Activated naive CD8-positive, alpha-beta T cell treated with anti-CD3 and anti-CD28 coated beads, Interleukin-2, amount 50 U/mL, for 24 hours (primary cell): ENCODE measurements at places on chromosomes 16 and 17.

- DNase-seq: no peak
These were observed 78.6 kb downstream of the MRM1 start for GRCh38 chr17:36679815-36680467.

DNA sequence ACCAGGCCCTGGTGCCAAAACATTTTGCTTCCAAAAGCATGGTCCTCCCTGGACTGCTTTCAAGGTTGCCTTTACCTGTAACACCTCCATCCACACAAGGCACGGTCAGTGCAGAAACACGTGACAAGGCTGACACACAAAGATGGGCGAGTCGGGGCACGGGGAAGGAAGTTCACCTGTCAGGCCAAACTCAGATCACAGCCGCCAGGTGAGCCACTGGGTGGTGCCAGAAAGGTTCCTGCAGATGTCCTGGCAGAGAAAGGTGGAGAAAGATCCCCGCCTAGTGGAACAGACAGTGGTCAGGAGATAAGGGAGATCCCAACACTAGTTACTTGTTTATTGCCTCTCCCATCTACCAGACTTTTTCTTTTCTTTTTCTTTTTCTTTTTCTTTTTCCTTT lies 155.3 kb downstream of the AIPL1 start:
- no peak for DNase-seq

- DNase-seq: no peak
These were observed 16.5 kb downstream of the CNTNAP1 start for GRCh38 chr17:42698736-42699414.

DNA sequence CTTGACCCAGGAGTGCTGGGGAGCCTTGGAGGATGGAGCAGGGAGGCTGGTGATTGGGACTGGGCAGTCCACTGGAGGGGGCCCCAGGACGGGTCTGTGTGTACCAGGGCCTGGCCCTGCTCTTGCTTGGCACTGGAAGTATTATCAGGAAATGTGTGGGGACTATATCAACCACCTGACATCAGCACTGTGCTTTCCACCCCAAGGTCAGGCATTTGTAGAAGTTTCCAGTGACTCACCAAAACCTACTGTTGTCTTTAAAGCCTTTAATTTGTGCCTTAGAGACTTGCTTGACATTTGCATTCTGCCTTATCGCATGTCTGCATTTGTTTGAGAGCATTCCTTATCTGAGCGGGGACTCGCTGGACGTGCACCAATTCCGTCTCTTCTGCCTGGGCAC lies 323.1 kb downstream of the FOXL1 start:
- DNase-seq: no peak

- DNase-seq: no peak
These were observed 19.6 kb downstream of the GLP2R start for GRCh38 chr17:9845306-9845705.

GRCh38 chr17:1562176-1562643 lies 382 bp downstream of the PITPNA start:
- DNase-seq: peak; percentile 30

DNA sequence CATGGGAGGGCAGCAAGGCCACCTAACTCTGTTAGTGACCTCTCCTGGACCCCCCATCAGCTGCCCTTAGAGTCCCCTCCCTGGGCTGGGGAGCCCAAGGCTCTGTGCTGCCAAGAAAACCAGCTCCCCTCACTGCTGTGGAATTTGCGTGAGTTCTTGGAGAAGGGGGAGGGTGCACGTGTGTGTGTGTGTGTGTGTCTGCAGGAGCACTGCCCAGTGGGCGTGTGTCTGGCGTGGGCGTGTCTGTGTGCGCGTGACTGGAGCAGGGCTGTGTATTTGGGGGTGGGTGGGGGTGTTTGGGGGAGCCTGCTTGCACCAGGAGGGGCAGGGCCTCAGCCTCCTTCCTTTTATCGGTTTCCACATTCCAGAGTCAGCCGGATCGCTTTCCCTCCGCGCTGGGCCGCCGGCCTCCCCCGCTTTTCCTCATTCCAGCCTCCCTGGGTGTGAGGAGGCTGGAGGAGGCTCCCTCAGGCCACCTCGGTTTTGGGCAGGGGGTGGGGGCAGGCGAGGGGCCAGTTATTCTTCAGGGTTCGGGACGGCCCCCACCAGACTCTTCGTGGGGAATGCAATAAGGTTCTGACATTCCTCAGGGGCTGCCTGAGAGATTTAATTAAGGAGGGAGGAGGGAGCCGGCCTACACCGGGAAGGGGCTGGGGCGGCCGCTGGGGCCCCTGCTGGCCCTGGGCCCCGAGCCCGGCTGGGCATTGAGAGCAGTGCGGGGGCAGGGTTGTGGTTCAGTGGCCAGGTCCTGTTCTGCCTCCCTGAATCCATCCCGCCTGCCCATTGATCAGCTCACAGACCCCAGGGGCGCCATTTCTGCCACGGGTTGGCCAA lies 2.5 kb downstream of the VASN start:
- DNase-seq: no peak

DNA sequence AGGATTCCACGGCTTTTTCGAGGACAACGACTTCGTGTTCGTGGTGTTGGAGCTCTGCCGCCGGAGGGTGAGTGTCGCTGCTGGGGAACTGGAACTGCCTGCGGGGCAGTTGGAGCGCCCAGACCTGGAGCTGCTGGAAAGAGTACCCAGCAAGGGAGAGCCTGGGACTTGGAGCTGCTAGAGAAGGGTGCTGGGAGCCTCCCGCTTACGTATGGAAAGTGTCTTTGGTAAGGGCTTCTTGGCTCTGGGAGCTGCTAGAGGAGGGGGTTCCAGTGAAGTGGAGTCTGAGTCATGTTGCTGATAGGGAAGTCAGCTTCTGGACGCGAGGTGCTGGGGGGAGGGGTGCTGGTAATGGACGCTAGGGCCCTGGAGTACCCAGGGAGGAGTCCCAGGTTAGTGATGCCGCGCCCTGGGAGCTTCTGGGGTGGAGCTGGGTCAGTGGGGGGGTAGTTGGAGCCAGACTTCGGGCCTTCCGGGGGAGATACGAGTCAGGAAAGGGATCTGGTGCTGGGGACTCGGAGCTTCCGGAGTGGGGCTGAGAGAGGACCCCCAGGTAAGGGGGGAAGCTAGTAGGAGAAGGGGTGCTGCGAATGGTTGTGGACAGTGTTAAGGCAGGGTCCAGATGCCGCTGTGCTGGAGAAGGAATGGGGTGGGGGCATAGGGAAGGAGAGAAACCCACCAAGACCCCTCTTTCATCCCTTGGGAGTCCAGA lies 741 bp downstream of the PLK1 start:
- DNase-seq: peak; percentile 43

GRCh38 chr17:19945009-19945626 lies 32.5 kb downstream of the AKAP10 start:
- no peak for DNase-seq

DNA sequence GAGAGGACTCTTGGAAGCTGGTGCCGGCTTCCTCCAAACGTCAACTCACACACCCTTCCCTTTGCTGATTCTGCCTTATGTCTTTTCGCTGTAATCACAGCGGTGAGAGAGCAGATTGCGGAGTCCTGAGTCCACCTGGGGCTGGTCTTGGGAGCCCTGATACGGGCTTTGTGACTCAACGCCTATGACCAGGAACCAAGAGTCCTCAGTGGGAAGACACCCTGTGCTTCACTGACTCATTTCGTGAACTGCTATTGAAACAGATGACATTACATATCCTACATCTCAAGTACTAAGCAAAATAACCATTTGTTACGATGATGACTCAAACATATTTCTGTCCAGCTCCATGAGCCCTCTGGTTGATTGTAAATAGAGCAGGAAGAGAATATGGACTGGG lies 90.7 kb upstream of the CREBBP start:
- no peak for DNase-seq

DNA sequence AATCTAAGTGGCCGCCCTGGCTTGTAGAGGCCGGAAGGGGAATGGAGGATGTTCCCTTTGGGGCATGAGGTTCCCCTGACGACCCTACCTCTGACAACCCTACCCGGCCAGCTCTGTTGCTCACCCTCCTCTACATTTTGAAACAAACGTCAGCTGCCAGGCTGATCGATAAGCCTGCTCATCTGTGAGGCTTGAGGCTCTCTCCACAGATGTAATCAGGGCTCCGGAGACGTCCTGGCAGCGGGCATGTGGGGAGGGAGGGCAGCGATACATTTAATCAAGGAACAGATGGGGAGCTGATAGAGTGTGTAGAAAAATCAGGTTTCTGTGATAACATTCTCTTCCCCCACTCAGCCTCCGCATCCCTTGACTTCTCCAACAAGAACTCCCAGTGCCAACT lies 212.3 kb upstream of the SDK2 start:
- DNase-seq: no peak

DNA sequence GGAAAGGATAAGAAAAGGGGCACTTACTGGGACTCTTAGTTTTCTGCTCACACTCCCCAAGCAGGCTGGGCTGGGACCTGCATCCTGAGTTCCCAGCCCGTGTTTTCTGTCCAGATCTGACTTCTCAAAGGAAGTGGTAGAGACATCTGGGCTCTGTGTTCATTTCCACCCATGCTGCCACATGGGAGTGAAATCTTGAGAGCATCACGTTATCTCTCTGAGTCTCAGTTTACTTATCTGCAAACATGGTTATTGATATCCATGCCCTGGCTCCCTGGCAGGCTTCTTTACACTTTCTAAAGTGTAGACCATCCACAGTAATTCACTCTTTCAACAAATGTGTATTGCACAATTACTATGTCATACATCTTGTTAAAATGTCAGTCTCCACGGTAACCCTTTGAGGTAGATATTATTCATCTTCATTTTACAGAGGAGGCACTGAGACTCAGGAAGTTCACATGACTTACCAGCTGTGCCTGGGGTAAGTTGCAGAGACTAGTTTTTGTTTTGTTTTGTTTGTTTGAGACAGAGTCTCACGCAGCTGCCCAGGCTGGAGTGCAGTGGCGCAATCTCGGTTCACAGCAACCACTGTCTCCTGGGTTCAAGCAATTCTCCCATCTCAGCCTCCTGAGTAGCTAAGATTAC lies 3.4 kb downstream of the ZNF688 start:
- DNase-seq: peak; percentile 27

- DNase-seq: peak; percentile 21
These were observed 3.8 kb downstream of the AXIN2 start for GRCh38 chr17:65557349-65558310.

GRCh38 chr17:68011199-68011665 lies 15.0 kb upstream of the C17orf58 start:
- peak; percentile 80 for DNase-seq

- DNase-seq: peak; percentile 24
These were observed 3.0 kb downstream of the ARHGDIA start for GRCh38 chr17:81867991-81868673.

- DNase-seq: no peak
These were observed 19.1 kb upstream of the CHST6 start for GRCh38 chr16:75514296-75514695.

DNA sequence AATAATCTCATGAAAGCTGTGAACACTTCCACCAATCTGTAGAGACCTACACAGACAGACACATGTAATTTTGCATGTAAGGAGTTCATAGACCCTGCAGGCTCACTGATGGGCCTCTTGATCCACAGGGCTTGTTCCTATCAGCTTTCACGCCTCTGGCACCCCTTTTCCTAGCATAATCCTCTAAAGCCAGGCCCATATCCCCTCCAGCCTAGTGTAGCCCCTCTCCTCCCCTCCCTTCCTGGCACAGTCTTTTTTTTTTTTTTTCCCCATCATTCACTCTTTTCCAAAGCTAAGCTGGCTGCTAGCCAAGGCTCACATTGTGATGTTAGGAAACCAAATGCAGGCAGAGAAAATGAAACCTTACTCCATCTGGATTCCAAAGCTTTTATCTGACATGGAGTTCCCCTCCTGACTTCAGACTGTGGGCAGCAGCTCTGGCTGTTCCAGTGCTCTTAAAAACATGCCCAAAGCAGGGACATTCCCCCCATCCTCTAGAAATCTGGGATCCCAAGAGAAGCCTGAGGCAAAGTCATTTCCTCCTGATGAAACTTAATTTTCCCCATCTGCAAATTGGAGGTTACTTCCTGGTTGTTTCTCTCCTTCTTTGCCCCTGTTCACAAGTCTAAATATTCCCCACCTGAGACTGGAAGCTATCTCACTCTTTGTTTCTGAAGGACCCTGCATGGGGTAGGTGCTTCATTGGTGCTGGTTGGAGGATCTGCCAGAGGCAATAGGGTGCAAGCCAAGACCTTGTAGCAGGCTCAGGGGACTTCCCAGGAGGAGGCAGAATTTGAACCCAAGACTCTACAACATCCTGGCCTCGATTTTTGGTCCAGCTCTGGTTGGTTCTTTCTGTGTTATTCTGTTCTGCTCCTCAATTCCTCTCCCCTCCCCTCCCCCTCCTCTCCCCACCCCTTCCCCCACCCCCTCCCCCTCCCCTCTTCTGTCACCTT lies 9.9 kb upstream of the CCL5 start:
- DNase-seq: no peak

DNA sequence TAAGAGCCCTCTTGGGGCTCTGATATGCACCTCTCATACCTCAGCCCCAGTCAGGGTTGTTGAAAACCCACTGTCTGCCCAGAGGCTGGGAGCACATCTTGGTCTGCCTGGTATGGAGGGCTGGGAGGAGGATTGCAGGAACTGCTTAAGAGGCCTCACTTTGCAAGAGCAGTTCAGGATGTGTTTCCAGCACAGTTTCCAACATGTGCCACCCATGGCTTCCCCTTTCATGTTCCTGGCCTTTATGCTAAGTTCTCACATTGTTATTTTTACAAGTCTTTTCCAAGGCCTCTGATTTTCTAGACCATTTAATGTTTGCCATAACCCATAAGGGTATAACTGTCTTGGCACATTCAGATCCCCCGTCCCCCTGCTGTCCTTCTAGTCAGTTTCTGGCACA lies 155.4 kb downstream of the WWOX start:
- no peak for DNase-seq

- no peak for DNase-seq
These were observed 34.5 kb upstream of the CLEC18B start for GRCh38 chr16:74455619-74456289.

DNA sequence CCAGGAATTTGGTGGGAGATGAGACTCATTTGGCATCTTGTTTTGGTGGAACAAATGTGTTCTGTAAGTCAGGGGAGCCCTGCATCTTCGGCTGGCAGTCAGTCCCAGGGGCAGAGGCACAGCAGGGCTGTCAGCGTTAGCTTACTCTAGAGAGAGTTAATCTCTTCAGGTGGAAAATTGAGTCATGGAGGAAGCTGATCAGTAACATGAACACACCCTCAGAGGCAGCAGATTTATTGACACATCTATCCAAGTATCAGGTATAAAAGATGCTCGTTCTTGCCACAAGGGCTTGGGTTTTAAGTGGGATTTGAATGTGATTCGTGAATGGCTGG lies 55.2 kb downstream of the EPN2 start:
- DNase-seq: no peak

- DNase-seq: no peak
These were observed 77.0 kb upstream of the AXIN2 start for GRCh38 chr17:65638221-65638975.

GRCh38 chr17:19717031-19717360 lies 612 bp upstream of the SLC47A2 start:
- no peak for DNase-seq
